NCI-H69 (cell line): ENCODE measurements at places on chromosomes 7 and 10.

DNA sequence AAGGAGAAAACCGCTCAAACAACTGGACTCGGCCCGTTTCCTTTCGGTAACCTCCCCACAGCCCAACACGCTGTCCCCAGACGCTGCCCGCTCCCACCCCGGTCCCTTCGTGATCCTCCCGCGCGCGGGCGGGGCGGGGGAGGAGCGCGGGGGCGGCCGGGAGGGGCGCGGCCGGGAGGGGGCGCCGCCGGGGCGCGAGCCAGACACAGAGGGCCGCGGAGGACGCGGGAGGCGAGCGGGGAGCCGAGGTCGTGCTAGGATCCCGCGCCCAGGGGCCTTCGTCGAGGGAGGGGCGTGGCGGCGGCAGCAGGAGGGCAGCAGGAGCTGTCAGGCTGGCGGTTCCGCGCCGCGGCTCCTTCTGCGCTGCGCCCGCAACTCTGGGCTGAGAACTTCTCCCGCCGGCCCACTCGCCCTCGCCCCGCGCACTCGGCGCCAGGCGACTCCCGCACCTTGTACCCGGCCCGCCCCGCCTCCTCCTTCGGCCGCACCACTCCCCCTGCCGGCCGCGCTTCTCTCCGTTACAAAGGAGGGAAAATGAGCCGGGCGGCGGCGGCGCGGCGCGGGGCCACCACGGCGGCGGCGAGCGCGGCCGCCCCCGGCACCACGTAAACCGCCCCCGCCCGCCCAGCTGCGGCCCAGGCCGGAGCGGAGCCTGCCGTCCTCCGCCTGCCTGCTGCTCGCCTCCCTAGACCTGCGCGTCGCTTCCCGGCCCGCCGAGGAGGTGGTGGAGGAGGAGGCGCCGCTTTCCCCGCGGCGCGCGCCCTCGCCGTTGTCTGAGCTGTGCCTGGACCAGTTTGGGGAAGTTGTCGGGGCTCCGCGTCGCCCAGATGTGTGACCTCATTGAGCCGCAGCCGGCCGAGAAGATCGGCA lies at the start of gene CDK14:
Gene CDK14, plus strand, starts transcription at position 521 of the 870 bp plus-strand sequence. Its CDS starts 307 bp downstream, at position 828.
- peak; percentile 86 for DNase-seq

DNA sequence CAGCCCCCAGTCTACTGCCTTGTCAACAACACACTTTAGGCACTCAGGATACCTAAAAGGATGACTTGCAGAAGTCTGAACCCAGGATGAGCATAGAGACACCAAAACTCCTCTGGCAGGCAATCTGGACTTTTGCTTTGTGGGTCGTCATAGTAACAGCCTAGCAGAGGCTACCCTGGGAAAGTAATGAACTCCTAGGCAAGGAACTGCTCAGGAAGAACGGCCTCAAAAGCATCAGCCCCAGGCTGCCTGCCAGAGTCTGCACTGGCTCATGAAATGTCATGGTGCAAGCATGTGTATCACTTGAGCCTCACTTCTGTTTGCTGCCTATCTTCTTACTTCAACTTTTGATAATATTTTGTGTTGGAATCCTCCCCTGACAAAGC lies 715.1 kb downstream of the GRID1 start:
- DNase-seq, result no peak

DNA sequence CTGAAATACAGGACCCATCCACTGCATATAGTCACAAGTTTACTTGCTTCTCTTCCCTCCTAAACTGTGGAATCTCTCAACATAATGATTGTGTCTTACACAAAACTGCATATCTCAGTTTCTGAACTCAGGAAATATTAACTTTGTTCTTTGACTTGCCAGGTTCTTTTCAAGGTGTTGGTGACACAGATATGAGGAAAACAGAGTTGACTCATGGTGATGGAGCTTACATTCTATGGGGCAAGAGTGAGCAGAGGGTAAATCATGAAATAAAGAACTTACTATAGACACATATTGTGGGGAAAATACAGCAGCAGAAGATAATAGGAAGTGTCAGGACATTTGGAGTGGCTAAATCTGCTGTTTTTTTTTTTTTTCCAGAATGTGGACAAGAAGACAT lies 72.5 kb upstream of the IGFBP3 start:
- no peak for DNase-seq

DNA sequence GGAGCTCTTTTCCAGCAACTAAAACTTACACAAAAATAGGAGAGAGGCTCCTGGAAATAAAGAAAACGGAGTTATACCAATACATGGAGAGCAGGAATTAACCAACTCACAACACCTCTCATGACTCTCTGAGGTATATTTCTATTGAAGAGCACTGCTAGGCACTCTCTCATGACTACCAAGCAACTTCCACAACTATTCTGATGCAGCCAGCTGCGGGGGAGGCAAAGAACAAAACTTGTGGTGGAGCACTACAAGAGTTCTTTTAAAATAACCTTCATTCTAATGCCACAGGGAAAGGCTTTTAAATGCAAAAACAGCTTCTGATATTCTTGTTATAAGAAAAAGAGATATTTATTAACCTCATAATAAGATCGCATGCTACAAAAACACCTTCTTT lies 140.7 kb downstream of the SLC25A13 start:
- DNase-seq, result peak; percentile 25

GRCh38 chr10:77641788-77642397 lies 4.3 kb upstream of the KCNMA1 start:
- DNase-seq, result peak; percentile 85

DNA sequence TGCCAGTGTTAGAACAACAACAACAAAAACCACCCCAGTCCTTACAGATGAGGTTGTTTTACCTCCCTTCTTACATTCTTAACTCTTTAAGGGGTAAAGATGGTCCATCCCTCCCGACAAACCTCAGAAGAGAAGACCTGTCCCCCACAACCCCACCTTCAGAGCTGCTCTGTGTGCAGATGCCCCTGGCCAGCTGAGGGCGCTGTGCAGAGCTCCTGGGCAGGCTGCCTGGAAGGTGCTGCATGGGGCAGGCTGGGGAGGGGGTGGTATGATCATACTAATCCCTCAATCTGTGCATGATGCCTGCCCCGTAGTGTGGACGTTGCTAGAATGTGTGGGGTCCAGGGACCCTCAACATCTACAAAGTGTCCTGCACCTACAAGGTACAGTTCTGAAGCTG lies 387.1 kb downstream of the INHBA start:
- peak; percentile 48 for DNase-seq

- peak; percentile 35 for DNase-seq
These were observed 11.7 kb downstream of the CASP2 start for GRCh38 chr7:143299840-143300239.

- DNase-seq, result no peak
These were observed 99.7 kb upstream of the ZEB1 start for GRCh38 chr10:31219306-31219705.

DNA sequence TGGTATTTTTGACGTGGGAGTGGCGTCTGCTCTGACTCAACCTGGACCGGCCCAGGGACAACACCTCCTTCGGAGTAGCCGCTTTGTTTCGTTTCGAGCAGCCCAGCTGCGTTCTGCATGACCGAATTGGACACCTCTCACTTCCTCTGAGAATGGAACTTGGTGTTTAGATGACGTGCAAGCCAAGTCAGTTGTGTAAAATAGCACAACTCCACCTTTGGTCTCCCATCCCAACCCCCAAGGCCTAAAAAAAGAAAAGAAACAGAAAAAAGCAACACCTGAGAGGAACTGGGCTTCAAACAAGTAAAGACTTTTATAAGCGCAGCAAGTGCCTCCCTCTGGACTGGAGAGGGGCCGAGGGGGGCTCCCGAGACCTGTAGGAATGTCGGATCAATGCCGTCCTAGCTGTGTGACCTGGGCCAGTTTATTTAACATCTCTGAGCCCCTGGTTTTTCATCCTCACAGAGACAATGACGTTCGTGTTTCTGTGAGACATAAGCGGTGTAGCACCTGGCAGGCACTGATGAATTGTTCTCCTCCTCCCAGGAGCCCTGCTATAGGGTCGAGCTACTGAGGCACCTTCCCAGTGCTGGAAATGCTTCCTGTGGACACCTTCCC lies 52.0 kb upstream of the SMNDC1 start:
- no peak for DNase-seq

DNA sequence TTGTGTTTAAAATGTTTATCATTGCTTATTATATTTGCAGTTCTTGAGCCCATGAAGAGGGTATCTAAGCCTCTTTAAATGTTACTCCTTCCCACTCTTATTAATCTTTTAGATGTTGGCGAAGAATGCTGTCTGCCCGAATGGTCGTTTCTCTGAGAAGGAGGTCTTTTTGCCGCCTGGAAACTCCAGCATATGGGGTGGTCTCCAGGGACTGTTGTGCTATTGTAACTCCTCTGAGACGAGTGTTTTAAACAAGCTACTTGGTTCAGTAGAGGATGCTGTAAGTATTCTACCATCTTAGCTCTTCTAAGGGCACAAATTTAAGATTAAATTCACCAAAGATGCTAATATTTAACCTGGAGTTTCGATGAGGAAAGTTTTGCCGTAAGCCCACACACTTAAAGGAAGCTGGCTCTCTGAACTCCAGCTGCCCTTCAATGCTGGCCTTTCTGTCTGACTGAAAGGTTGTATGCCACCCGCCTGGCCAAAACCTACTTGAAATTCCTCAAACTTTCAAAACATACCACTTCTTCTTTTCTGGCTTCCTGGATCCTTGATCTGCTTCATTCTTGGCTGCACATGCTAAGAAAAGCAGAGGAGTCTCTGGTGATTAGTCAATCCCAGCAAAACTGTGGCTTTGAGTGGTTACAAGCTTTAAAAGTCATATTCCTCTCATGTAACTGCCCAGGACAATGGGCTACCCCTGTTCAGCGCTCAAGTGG lies 74.7 kb downstream of the ABCA13 start:
- DNase-seq, result no peak

DNA sequence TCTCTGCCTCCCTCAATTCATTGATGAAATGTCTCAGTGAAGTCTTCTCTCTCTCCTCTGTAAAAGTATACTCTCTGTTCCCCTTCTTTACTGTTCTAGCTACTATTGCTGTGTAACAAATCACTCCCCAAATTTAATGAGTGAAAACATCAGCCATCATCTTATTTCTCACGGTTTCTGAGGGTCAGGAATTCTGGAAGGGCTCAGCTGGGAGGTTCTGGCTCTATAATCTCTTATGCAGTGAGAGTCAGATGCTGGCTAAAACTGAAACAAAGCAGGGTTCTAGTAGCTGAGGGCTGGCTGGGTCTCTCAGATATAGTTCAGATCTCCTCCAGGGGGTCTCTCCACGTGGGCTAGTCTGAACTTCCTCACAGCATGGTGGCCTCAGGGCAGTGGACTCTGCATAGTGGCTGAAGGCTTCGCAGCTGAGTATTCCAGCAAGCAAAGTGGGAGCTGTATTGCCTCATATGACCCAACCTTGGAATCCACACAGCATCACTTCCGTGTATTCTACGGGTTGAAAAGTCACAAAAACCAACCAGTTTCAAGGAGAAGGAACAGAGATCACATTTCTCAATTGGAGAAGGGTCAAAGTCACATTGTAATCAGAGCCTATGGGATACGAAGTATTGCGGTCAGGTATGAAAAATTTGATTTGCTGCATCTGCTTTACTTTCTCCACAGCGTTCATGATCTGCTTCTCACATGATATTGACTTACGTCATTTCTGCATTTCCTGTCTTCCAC lies 74.8 kb upstream of the ATRNL1 start:
- no peak for DNase-seq

GRCh38 chr10:114987995-114988394 lies 50.0 kb downstream of the TRUB1 start:
- no peak for DNase-seq

DNA sequence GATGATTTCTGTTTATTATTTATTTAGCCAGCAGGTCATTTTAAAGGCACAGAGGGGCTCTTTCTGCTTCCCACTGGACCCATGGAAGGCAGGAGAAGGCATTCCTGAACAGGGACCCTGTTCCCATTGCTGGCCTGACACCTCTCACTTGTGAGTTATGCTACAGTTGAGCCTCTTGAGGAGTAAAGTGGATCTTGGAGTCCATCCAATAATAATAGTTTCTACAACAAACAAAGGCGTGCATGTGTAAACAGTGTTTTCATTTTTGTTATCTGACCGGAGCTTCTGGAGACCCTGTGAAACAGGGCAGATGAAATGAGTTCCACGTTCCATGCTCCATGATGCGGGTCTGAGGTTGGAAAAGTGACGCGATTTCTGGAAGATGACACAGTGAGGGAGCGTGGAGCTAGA lies 127.3 kb upstream of the HABP2 start:
- peak; percentile 0 for DNase-seq

GRCh38 chr10:36026656-36027390 lies 384.7 kb upstream of the FZD8 start:
- no peak for DNase-seq

- DNase-seq, result peak; percentile 32
These were observed 170.1 kb downstream of the PKD1L1 start for GRCh38 chr7:47778153-47778661.

DNA sequence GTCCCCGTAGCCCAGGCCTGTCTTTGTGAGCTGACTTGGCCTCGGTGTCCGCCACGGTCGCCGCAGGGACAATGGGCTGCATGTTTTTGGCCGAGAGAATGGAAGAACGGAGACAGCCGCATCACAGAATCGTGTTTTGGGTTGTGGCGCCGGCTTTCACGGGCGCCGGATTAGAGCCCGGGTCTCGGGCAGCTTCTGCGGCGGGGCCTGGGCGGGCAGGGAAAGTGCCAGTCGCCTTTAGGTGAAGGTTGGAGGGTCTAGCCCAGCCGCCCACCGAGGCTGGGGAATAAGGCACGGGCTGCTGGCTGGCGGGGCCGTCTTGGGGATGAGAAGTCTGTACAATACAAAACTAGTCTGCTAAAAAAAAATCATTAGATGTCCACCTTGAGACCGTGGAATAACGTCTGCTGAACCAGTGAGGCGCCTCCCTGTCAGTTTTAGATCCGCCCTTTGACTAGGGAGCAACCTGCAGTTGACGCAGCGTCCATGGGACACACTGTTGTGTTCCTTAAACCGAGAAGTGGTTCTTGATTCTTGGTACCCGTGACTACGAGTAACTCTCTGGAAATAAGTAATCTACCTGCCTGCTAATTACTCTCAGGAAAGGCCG lies 577 bp downstream of the DNAJB9 start:
- DNase-seq, result peak; percentile 73

GRCh38 chr10:43229208-43230061 lies 37.4 kb downstream of the RASGEF1A start:
- peak; percentile 20 for DNase-seq

- DNase-seq, result peak; percentile 35
These were observed 6.6 kb upstream of the EBF3 start for GRCh38 chr10:129970465-129971364.

GRCh38 chr7:106177300-106177690 lies 65.2 kb upstream of the SYPL1 start:
- no peak for DNase-seq

- peak; percentile 98 for DNase-seq
These were observed 355.2 kb upstream of the LRGUK start for GRCh38 chr7:133771788-133772419.
